Lung microvascular endothelial cell (primary cell): ENCODE measurements at places on chromosomes 1 and 21. TPM values are rescaled to one million over a fixed set of nuclear protein-coding genes. Genes with fewer than 3 reads are reported as not detected.

Gene ASTN1
- total RNA-seq: not detected in 2 replicates

Gene SLAMF9
- total RNA-seq: not detected in 2 replicates

Gene MARK1
- 0.65 and 2.2 TPM in 2 replicates for total RNA-seq

Gene APOBEC4
- total RNA-seq: not detected in 2 replicates

Gene PRDM16
- 0.22 TPM in 1 of 2 replicates, not detected in the other for total RNA-seq

Gene MYOM3
- under 0.01 TPM in 1 of 2 replicates, not detected in the other for total RNA-seq

Gene ATG4C
- total RNA-seq: 3.5 and 3.6 TPM in 2 replicates

Gene LRRC53
- not detected in 2 replicates for total RNA-seq

Gene ARTN
- not detected in 2 replicates for total RNA-seq

Gene C8A
- not detected in 2 replicates for total RNA-seq

Gene B3GALT2
- 3.7 and 5.0 TPM in 2 replicates for total RNA-seq

Gene CELA2A
- not detected in 2 replicates for total RNA-seq

Gene ATP1A1
- total RNA-seq: 138 and 154 TPM in 2 replicates

Gene SMIM1
- total RNA-seq: 0.20 and 0.87 TPM in 2 replicates

Gene PLA2G2A
- total RNA-seq: not detected in 2 replicates

Gene KPRP
- total RNA-seq: not detected in 2 replicates

Gene MACF1
- 292 and 392 TPM in 2 replicates for total RNA-seq

Gene PRELP
- not detected in 2 replicates for total RNA-seq

Gene BLZF1
- 9.6 and 14.1 TPM in 2 replicates for total RNA-seq

Gene CELF3
- not detected in 2 replicates for total RNA-seq

Gene CHIA
- total RNA-seq: not detected in 2 replicates

Gene TINAGL1
- total RNA-seq: 229 and 317 TPM in 2 replicates

Gene NMNAT2
- total RNA-seq: 0.20 and 0.22 TPM in 2 replicates

Gene KCNA3
- total RNA-seq: not detected in 2 replicates
